CD14-positive monocyte (primary cell): ENCODE measurements at places on chromosomes 11 and 22. TPM values are rescaled to one million over a fixed set of nuclear protein-coding genes. Genes with fewer than 3 reads are reported as not detected.

The TMEM191B gene
- polyA plus RNA-seq = 2.8 TPM

The SHISAL1 gene
- not detected in 2 replicates for polyA plus RNA-seq

The SLC25A45 gene
- polyA plus RNA-seq = 4.1 TPM

The TH gene
- not detected for polyA plus RNA-seq

The MRGPRE gene
- polyA plus RNA-seq = not detected in 2 replicates

The FXYD2 gene
- 2.5 TPM for polyA plus RNA-seq

The MS4A6E gene
- polyA plus RNA-seq = not detected in 2 replicates

The SMTNL1 gene
- not detected for polyA plus RNA-seq

The NAALAD2 gene
- polyA plus RNA-seq = not detected in 2 replicates

The CST6 gene
- not detected for polyA plus RNA-seq

The OR8B12 gene
- not detected in 2 replicates for polyA plus RNA-seq

The SUSD2 gene
- 0.43 and 0.56 TPM in 2 replicates for polyA plus RNA-seq

The PLAAT5 gene
- polyA plus RNA-seq = 0.62 TPM

The MMP12 gene
- polyA plus RNA-seq = not detected

The TMEM132A gene
- polyA plus RNA-seq = 0.31 TPM

The MSANTD4 gene
- polyA plus RNA-seq = 1.3 and 2.5 TPM in 2 replicates

The ART5 gene
- not detected in 2 replicates for polyA plus RNA-seq

The RHOG gene
- 458 TPM for polyA plus RNA-seq

The PHOX2A gene
- polyA plus RNA-seq = not detected in 2 replicates

The MIAT gene
- 0.02 TPM for polyA plus RNA-seq

The CCND1 gene
- 0.01 and 0.31 TPM in 2 replicates for polyA plus RNA-seq

The MYBPC3 gene
- polyA plus RNA-seq = 7.1 and 7.8 TPM in 2 replicates

The AIFM3 gene
- polyA plus RNA-seq = 2.1 TPM

The PDE3B gene
- polyA plus RNA-seq = 5.2 TPM

The EMID1 gene
- not detected for polyA plus RNA-seq

The DUSP8 gene
- not detected for polyA plus RNA-seq

The ARFIP2 gene
- 27.2 TPM for polyA plus RNA-seq

The NUDT8 gene
- 1.3 TPM for polyA plus RNA-seq

The SNRPD3 gene
- 115 and 135 TPM in 2 replicates for polyA plus RNA-seq

The DGCR6 gene
- 4.2 and 5.1 TPM in 2 replicates for polyA plus RNA-seq

The TRIM29 gene
- polyA plus RNA-seq = not detected

The TEX12 gene
- polyA plus RNA-seq = 0.13 and 0.43 TPM in 2 replicates

The OR8G1 gene
- not detected for polyA plus RNA-seq

The NCAM1 gene
- polyA plus RNA-seq = 0.65 TPM

The OR10D3 gene
- polyA plus RNA-seq = not detected

The OR4B1 gene
- not detected in 2 replicates for polyA plus RNA-seq

The PGA4 gene
- polyA plus RNA-seq = 33.5 TPM

The IFITM10 gene
- polyA plus RNA-seq = not detected

The OVOL1 gene
- polyA plus RNA-seq = 0.08 TPM in 1 of 2 replicates, not detected in the other

The MB gene
- not detected in 2 replicates for polyA plus RNA-seq

The ADM gene
- 224 and 569 TPM in 2 replicates for polyA plus RNA-seq

The MISFA gene
- polyA plus RNA-seq = not detected

The CYB561A3 gene
- 79.7 and 106 TPM in 2 replicates for polyA plus RNA-seq

The C11orf86 gene
- polyA plus RNA-seq = not detected in 2 replicates

The LINC01488 gene
- not detected for polyA plus RNA-seq

The SLC1A2 gene
- polyA plus RNA-seq = not detected

The SAA4 gene
- polyA plus RNA-seq = not detected in 2 replicates

The CBLIF gene
- not detected in 2 replicates for polyA plus RNA-seq

The HTR3A gene
- polyA plus RNA-seq = not detected

The SLC5A1 gene
- not detected for polyA plus RNA-seq

The SLC22A6 gene
- not detected for polyA plus RNA-seq

The KDM4E gene
- not detected for polyA plus RNA-seq

The TEAD1 gene
- not detected for polyA plus RNA-seq

The ALDH3B2 gene
- polyA plus RNA-seq = not detected in 2 replicates

The TCF20 gene
- 0.99 TPM for polyA plus RNA-seq

The FREY1 gene
- polyA plus RNA-seq = not detected

The TPBGL gene
- polyA plus RNA-seq = not detected in 2 replicates

The TMEM191C gene
- 1.6 TPM for polyA plus RNA-seq
